SHP77 (cell line): ENCODE measurements at places on chromosomes 1 and 21.

- no peak for DNase-seq
These were observed 215.5 kb upstream of the USP25 start for GRCh38 chr21:15514073-15514946.

DNA sequence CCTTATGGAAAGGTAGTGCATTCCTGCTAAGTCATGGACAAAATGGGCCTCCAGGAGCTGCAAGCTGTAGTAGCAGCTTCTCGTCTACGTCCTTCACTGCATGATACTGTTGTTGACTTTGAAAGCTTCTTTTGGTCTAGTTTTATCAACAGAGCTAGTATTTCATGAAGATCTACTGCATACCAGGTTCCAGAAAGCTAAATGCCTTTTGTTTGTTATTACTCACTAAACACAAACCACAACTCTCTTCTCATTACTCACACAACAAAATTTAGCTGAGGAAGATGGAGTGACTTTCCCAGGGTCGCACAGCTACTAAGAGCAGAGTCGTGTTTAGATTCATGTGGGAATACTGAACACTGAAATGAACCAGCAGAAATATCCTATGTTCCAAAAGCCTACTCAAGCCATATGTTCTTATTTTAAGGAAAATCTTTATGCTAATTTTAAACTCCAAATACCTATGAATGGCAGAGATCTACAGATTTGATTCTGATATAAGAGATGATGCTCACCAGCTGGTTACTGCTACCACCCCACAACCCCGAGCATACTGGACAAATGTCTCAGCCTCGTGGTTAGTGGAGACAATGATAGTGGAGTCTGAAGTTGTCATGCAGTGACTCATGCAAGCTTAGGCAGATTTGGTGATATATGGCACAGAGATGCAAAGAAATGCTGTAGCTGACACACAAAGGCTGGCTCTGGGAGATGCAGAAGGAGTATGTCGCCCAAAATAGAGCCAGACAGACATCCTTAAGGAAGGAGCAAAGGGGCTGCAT is 20.6 kb downstream of the PGBD2 start:
- DNase-seq = no peak

DNA sequence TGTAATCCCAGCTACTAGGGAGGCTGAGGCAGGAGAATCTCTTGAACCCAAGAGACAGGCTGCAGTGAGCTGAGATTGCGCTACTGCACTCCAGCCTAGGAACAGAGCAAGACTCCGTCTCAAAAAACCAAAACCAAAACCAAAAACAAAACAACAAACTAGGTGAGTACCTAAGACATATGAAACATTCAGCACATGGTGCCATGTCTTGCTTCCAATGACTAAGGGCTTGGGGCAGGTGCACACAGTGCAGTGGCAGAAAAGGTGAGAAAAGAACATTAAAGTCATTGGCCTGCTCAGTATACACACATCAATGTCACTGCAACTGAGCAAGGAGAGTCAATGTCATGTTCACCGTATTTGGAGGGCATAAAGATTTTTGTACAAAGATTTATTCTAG is 4.1 kb upstream of the ACTA1 start:
- DNase-seq = no peak

DNA sequence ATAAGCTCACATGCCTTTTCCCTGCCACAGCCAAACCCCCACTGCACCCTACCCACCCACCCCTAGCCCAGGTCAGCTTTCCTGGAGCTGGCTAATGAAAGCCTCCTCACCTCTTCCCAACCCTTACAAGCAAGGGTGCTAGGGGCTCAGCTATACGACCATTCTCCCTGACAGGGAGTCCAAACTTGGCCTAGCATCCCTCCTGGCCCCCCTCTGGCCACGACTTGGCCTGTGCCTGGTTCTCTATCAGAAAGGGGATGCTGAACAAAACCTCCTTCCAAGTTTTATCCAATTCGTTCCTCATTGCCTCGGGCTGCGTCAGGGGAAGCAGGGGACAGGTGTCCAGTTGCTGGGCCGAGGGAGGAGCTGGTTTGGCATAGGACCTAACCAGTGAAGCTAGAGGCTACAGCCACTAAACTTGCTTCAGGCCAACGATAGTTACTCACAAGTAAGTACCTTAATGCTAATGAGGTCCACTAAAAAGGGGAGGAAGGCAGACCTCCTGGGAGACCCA is 8.6 kb downstream of the TMEM81 start:
- DNase-seq = no peak

- DNase-seq = no peak
These were observed 11.9 kb downstream of the KLHL12 start for GRCh38 chr1:202915146-202915545.
